Stimulated activated CD4-positive, alpha-beta T cell treated with anti-CD3 and anti-CD28 coated beads, Interleukin-1b, Interleukin-23, amount 100 ng/mL, for 1 hour (primary cell): ENCODE measurements at places on chromosomes 13 and 19.
A peak's percentile ranks its signal among the peaks of the same experiment; 100 is the strongest.

- DNase-seq = no peak
Observed at GRCh38 chr13:110503037-110503901, 58.3 kb downstream of the RAB20 start.

GRCh38 chr19:33460221-33460908 is 61.2 kb downstream of the PEPD start:
- no peak for DNase-seq

DNA sequence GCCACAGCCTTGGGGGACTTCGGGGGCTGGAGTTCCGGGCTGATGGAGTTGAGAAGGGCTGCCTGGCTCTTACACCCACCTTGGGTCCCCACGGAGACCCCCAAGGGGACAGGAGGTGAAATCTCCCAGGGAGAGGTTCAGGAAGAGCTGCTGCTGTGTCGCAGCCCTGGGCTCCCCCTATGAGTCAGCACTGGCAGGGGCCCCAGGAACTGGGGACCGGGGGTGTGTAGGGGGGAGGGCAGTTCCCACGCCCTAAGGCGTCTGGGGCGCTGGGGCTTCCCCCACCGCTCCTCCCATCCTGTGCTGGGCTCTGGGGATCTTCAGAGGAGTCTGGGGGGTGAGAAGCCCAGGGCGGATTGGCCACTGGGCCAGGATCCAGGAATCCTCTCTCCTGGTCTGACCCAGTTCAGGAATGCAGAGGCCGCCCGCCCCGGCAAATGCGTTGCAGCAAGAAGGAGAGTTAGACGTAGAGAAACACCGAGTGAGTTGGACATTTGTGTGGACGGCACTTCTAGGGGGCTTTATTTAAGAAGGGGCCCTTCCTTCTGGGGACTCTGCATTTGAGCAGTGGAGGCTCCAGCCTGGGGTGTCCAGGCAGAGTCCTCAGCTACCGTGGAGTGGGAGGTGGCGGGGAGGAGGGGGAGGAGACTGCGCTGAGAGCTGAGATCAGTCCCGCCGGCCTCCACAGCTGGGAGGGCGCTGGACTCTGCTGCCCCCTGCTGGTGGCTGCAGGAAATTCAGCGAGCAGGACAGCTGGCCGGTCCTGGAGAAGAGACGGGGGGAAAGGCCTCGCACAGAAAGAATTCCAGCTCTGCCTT is 15.0 kb upstream of the NANOS3 start:
- DNase-seq = peak; percentile 76

GRCh38 chr19:8064911-8065874 is 12.6 kb downstream of the CCL25 start:
- DNase-seq = no peak

DNA sequence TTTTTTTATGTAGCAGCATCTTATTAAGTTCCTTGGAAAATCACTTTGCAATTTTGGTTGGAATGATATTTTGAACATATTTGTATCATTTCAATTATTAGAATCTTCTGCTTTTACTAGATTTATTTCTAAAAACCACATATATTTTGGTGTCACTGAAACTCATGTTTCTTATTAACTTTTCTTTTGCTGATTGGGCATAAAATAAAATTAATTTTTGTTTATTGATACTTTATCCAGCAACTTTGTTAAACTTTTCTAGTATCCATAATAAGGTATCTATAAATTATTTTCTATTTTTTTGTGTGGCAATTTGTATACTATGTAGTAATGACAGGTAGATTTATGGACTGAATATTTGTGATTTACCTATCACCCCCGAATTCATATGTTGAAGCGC is 556.4 kb upstream of the ATXN8OS start:
- DNase-seq = no peak

- no peak for DNase-seq
Observed at GRCh38 chr13:109357751-109358471, 428.5 kb downstream of the IRS2 start.

DNA sequence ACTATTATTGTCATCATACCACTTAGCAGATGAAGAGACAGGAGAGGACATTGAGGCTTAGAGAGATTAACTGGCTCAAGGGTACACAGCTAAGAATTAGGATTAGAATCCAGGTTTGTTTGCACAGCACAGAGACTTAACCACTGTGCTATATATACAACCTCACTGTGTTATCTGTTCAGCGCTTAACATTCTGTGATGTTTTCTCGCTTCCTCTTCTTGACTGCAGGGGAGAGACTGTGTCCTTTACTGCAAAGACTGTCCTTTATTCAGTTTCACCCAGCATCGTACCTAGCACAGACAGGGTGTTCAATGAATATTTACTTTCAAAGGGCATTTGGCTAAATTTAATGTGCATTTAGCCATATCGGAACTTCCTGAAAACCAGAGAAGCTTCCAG is 54.9 kb upstream of the PCDH8 start:
- DNase-seq = no peak

GRCh38 chr19:49094505-49095482 is 9.5 kb downstream of the SNRNP70 start:
- no peak for DNase-seq

DNA sequence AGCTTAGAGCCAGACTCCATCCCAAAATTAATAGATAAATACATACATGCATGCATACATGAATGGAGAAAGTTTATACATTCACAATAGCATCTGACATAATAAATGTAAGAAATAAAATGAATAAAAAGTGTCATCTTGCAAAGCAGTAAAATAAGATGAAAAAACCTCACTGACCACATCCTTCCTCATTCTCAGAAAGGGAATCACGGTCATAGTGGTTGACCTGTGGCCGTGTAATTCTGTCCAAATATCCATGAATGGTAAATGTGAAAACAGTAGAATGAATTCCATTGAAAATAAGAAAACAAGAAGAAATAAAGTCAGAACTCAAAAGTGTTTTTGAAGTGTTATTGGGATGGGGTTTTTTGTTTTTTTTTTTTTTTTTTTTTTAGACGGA is 9.8 kb upstream of the CDC42EP5 start:
- no peak for DNase-seq

- DNase-seq = no peak
Observed at GRCh38 chr13:65830411-65831205, 1399.5 kb downstream of the PCDH9 start.

GRCh38 chr13:29405401-29405800 is 190.1 kb downstream of the SLC7A1 start:
- no peak for DNase-seq

- no peak for DNase-seq
Observed at GRCh38 chr13:93975242-93975641, 504.2 kb downstream of the DCT start.

- DNase-seq = no peak
Observed at GRCh38 chr13:98888222-98888889, 89.5 kb downstream of the DOCK9 start.

DNA sequence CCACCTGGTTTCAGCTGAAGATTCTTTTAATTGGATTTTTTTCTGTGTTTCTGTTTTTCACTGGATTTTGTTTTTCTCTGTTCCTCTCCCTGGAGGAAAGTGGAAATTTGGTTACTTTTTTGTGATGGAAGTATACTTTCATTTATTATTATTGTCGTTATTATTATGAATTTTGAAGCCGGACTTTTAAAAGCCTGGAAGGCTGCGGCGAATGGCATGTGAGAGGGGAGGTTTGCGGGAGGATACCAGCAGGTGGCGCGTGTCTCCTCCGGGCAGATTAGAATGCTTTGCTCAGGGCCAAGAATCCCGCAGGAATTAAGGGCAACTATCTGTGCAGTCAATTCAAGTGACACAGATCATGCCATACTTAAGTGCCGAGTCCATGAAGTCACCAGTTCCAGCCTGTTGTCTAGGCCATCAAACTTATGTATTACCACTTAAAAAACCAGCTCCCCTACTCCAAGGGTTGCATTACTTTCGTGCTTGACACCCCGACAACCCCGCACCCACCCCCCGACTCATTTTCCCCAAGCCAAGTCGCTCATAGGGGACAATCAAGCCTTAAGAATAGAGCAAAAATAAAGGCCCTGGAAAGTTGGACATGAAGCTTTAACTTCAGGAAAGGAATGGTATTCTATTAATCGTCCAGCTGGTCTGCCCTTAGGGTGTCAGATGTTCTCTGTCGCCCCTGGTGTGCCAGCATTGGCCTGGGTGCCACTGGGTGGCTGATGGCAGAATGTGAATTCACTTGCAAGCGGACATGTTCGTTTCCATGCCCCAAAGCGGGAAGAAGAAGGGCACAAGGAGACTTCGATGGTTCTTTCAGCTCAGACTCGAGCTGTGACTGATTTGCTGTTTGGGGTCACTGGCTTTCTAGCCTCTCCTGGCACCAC is 1.3 kb upstream of the LRCH1 start:
- peak; percentile 44 for DNase-seq

GRCh38 chr13:106471957-106472543 is 63.4 kb downstream of the EFNB2 start:
- no peak for DNase-seq

- DNase-seq = no peak
Observed at GRCh38 chr13:43737392-43737923, 49.3 kb downstream of the ENOX1 start.

DNA sequence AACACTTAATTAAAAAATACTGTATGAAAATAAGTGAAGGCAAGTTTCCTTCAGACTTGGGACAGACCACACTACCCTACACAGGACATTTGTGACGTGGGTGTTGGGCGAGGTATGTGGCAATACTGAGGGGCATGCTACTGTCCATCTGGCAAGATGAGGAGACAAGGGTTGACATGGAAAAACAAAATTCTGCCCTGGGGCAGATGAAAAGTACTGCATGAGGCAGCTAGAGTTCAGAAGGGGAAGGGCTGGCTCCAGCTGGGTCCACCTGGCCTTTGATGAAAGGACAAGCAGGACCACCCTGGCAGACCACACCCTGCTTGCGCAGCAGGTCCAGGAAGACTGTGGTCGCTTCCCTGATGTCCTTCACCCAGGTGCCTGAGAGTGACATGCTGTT is 43.2 kb downstream of the LATS2 start:
- DNase-seq = no peak

- no peak for DNase-seq
Observed at GRCh38 chr13:33188093-33188882, 97.3 kb downstream of the STARD13 start.

- DNase-seq = no peak
Observed at GRCh38 chr19:21532904-21533303, 27.5 kb downstream of the ZNF429 start.

DNA sequence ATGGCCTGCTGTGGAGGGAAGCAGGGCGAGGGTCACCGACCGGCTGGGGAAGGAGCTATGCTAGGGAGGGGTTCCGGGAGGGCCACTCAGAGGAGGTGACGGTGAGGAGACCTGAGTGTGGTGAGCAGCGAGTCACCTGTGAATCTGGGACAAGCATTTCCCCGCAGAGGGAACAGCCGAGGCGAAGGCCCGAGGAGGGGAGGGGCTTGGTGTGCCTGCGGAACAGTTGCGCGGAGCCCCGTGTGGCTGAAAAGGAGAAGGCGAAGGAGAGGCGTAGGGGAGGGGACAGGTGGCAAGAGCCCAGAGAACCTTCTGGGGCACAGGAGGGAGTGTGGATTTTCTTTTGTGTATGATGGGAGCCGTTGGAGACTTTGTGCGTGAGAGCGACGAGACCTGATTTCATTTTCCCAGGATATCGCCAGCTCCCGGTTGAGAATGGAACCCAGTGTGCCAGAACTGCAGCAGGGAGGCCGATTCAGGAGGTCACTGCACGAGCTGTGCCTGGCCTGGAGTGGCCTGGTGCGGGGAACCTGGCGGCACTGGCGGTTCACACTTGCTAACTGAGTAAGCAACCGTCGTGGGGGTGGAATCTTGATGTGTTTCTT is 117.7 kb upstream of the ZNF507 start:
- no peak for DNase-seq

DNA sequence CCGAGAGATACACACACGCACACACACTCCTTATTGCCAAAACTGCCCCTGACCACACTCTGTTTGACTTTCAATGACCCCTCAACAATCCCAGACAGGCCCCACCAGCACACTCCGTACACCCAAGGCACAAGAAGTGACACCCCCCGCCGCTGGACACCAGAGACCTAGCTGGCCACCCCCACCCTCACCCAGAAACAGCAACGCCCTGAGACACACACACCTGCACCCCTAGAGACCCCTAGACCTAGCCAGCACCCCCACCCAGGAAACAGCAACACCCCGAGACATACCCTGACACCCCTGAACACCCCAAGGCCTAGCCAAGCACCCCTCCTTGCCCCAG is 1.1 kb upstream of the PTGER1 start:
- no peak for DNase-seq

GRCh38 chr19:13526552-13526951 is 20.3 kb upstream of the CACNA1A start:
- DNase-seq = no peak

GRCh38 chr19:17398902-17399527 is 5.0 kb upstream of the CCDC194 start:
- DNase-seq = no peak

- no peak for DNase-seq
Observed at GRCh38 chr13:70668293-70668692, 560.0 kb upstream of the KLHL1 start.

- no peak for DNase-seq
Observed at GRCh38 chr19:30024091-30024490, 82.1 kb downstream of the URI1 start.

DNA sequence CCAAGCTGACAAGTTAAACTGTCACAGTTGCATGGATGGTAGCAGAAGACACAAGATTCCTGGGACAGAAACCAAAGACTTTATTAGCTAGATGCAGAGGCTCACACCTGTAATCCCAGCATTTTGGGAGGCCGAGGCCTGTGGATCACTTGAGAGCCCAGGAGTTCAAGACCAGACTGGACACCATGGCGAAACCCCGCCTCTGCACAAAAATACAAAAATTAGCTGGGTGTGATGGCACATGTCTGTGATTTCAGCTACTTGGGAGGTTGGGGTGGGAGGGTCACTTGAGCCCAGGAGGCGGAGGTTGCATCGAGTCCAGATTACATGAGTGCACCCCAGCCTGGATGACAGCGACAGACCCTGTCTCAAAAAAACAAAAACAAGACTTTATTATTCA is 346.6 kb downstream of the IRS2 start:
- no peak for DNase-seq

- peak; percentile 1 for DNase-seq
Observed at GRCh38 chr13:29362849-29363604, 232.5 kb downstream of the SLC7A1 start.

DNA sequence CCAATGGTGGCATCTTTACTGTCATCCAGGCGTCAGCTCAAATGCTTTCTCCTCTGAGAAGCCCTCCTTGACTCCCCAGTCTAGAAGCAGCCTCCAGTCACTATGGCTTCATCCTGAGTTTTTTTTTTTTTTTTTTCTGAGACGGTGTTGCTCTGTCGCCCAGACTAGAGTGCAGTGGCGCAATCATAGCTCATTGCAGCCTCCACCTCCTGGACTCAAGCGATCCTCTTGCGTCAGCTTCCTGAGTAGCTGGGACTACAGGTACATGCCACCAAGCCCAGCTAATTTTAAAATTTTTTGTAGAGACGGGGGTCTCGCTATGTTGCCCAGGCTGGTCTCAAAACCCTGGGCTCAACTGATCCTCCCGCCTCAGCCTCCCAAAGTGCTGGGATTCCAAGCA is 4.2 kb downstream of the NRTN start:
- no peak for DNase-seq

DNA sequence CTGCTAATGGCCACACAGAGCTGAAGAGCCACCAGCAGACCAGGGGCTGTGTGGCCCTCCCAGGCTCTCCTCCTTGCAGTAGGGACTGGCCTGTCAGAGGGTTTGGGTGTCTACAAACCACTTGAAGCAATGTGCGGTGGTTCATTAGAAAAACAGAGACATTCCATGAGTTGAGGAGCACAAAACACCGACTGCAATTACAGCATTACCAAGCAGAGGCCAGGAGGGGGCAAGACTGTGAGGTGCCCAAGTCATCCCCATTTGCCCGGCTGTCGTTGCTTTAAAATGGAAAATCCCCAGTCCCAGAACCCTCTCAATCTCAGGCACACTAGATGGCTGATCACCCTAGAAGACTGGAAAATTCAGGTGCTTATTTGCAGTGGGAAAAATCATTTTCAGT is 15.0 kb downstream of the TMTC4 start:
- no peak for DNase-seq
